ENCODE measurements at places on chromosomes 5 and 9.

DNA sequence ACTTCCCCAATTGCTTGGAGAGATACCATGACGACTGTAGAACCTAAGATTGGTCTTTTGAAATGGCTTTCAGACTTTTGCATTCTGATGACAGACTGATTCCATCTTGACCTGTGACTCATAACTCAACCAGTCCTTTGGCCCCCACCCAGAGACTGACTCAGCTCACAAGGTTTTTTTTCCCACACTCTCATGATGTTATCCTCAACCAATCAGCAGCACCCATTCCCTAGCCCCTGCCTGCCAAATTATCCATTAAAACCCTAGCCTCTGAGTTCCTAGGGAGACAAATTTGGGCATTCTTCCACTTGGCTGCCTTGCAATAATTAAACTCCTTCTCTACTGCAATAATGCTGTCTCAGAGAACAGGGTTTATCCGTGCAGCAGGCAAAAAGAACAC, 1263.3 kb upstream of the CDH9 start:
- DNase-seq: no peak

GRCh38 chr9:71741926-71742648, 26.2 kb downstream of the CEMIP2 start:
- DNase-seq: no peak

- DNase-seq: no peak
These were observed 19.9 kb upstream of the GLIPR2 start for GRCh38 chr9:36116593-36116992.

DNA sequence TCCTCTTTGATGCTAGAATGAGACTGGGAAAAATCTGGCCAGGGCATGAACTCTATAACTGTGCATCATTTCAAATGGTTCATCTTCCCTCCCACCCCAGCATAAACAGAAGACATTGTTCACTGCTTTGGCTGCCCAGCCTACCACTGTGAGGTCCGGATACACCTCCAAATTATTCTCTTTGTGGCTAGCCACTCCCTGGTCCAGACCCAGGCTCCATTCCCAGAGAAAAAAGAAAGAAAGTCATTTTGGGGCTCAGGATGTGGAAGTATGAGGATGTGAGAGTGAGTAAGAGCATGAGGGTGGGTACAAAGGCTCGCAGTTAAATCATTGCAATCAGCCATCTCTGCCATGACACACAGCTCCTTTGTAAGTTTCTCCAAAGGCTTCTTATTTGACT, 559.2 kb downstream of the PSAT1 start:
- DNase-seq: no peak

DNA sequence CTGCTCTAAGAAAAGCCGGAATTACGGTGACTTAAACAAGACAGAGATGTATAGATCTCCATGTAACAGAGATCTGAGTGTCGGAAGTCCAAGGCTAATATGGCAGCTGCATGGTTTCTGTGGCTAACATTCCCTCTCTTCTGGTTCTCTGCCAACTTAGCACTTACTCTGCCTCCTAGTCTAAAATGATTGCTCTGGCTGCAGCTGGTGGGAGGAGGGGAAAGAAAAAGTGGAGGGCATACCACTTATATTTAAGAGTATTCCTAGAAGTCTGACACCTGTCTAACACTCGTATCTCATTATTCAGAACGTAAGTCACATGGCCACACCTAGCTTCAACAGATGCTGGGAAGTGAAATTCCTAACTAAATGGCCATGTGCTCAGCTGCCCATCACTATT, 551.5 kb upstream of the TLE4 start:
- no peak for DNase-seq

- DNase-seq: no peak
These were observed 469.7 kb downstream of the SPATA31D1 start for GRCh38 chr9:82458296-82458695.

DNA sequence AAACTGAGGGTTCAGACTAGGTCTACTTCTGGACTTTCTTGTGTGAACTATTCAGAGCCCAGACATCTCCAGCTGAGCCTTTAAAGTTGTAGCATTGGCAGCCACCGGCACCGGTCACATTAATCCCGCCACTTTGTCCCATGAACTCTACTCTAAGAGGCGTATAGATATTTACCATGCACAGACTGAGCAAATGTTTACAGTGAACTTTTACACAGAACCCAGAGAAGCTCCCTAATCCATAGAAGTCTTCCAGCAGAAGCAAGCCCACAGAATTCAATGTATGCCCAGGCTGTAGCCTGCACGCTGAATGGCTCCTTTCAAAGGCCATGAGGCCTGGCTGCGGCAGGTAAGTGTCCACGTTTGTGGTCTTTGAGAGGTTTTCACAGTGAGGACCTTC, 466.9 kb downstream of the ENC1 start:
- DNase-seq: no peak

- DNase-seq: peak; percentile 44
These were observed 47.8 kb downstream of the NR3C1 start for GRCh38 chr5:143355710-143356109.

DNA sequence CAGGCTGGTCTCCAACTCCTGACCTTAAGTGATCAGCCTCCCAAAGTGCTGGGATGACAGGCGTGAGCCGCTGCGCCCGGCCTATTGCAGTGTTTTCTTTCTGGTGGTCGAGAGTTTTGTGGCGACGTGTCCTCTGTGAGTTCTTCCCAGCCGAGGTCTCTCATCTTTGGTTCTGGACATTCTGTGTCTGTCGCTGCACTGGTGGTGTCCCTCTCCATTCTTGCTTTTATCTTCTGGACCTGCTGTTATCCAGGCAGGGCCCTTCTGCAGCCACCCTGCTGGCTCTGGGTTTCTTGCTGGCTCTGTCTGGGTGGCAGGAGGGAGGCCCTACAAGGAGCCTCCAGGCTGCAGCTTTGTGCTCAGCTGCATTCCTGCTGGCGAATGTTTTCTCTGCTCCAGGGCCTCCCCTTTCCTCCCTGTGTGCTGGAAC, 49.1 kb upstream of the EXOC3 start:
- no peak for DNase-seq

DNA sequence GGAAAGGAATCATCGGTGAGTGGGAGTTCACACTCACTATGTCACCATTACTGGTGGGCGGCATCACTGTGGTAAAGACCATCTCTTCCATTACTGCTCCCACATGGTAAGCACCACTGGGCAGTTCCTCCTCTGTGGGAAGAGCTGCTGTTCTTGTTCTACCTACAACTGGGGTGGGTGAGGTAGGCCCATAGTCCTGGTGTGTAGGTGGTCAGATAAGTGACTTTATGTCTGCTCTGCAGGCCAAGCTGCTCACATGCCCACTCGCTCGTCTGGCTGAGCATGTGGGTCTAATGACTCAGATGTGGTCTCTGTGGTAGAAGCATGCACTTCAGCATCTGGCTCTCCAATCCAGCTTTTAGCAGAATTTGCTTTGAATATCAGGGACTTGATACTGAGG, 82.9 kb downstream of the TMEM215 start:
- DNase-seq: no peak

DNA sequence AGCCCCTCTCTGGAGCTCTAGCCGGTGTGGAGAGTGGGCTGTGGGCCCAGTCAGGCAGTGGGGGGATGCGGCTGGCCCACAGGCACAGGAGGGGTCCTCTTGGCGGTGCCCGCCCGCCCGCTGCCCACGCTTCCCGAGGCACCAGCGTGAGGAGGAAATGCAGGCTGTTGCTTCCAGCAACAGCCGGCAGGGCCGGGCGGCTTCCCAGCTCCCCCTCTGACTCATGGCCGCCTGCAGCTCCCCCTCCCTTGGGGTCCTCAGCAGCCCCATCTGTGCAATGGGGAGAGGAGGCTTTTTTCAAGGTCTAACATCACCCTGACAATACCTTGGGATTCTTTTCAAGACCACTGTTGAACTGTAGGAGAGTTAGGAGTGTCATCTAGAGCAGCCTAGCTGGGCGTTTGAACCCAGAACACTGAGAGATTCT, 10.4 kb downstream of the CXXC5 start:
- no peak for DNase-seq

DNA sequence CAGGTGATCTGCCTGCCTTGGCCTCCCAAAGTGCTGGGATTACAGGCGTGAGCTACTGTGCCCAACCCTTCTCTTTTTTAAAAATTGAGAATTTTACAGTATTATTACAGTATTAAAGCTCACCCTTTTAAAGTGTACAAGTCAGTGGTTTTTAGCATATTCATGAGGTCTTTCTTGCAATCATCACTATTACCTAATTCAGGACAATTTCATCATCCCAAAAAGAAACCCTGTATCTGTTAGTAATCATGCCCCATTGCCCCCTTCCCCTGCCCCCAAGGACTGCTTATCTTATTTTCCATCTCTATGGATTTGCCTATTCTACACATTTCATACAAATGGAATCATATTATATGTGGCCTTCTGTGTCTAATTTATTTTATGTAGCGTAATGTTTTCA, 22.6 kb upstream of the MEGF9 start:
- no peak for DNase-seq

- no peak for DNase-seq
These were observed 2.3 kb downstream of the ZFAND5 start for GRCh38 chr9:72362680-72363139.

- DNase-seq: no peak
These were observed 101.0 kb upstream of the MRPS30 start for GRCh38 chr5:44707721-44708120.

DNA sequence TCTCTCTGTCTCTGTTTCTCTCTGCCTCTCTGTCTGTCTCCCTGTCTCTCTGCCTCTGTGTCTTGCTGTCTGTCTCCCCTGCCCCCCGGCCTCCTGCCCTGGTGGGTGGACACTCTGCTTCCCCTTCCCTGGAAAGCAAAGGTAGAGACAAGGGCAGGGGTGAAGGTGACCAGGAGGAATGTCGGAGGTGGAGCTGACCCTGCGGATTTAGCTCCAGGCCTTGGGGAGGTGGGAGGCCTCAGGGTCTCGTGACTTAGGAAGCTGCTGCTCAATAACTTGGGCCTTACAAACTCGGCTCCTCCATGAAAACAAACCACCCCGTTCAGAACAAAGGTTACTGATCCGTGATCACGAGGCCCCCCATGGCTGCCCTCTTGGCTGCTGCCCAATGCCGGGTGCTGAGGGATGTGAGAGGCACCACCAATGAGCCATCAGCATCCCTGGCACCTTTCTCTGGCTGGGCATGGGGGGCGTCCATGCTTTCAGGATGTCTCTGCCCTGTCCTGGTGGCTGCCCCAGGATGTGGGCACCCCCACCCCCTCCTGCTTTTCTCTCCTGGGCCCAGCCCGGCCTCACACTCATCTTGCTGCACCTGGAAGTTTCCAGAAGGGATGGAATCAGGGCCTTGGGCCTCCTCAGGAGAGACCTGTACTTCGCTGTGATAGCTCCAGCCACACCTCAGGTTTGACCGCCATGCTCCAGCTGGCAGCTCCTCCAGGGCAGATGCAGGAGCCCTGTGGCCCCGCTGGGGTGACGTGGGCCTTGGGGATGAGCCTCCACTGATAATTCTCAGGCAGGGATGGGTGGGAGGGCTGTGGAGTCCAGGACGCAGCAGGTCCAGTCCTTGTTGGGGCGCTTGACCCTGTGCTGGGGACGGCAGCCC, 14.8 kb upstream of the SLC6A19 start:
- no peak for DNase-seq

DNA sequence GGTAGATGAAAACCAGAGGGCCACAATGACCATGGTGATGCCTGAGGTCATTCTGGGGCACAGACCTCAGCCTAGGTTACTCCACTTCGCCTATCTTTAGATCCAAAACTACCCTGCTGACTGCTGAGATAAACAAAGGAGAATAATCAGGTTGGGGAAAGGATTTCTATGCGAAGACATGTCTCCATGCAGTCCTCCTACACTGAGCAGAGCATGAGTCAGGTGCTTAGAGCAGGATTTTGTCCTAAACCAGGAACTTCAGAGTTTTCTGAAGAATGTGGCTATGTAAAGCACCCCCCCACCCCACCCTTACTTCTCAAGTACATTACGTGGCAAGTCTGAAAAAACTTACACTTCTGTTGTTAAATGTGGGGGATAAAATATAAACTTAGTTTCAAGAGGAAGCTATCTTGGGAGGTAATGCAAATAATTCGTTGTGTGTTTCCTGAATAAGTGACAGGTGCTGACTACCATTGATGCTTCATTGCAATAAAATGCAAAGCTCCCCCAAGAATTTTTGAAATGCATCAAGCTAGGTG, 19.4 kb downstream of the PDCD1LG2 start:
- no peak for DNase-seq

GRCh38 chr5:12323637-12324229, 419.5 kb upstream of the CTNND2 start:
- no peak for DNase-seq

GRCh38 chr5:125367702-125368101, 621.3 kb upstream of the ZNF608 start:
- DNase-seq: no peak

GRCh38 chr9:115210699-115211098, 92.7 kb upstream of the TNC start:
- DNase-seq: no peak

GRCh38 chr5:172113036-172113435, 75.0 kb downstream of the STK10 start:
- DNase-seq: peak; percentile 60

- DNase-seq: no peak
These were observed 129.6 kb upstream of the HMHB1 start for GRCh38 chr5:143682246-143682905.

- no peak for DNase-seq
These were observed 170.2 kb upstream of the NREP start for GRCh38 chr5:111927191-111927590.

- DNase-seq: no peak
These were observed at the start of gene CNTLN for GRCh38 chr9:17134396-17135294. Gene CNTLN, plus strand, starts transcription at chr9:17135040. Its CDS starts 26 bp downstream, at chr9:17135066.

DNA sequence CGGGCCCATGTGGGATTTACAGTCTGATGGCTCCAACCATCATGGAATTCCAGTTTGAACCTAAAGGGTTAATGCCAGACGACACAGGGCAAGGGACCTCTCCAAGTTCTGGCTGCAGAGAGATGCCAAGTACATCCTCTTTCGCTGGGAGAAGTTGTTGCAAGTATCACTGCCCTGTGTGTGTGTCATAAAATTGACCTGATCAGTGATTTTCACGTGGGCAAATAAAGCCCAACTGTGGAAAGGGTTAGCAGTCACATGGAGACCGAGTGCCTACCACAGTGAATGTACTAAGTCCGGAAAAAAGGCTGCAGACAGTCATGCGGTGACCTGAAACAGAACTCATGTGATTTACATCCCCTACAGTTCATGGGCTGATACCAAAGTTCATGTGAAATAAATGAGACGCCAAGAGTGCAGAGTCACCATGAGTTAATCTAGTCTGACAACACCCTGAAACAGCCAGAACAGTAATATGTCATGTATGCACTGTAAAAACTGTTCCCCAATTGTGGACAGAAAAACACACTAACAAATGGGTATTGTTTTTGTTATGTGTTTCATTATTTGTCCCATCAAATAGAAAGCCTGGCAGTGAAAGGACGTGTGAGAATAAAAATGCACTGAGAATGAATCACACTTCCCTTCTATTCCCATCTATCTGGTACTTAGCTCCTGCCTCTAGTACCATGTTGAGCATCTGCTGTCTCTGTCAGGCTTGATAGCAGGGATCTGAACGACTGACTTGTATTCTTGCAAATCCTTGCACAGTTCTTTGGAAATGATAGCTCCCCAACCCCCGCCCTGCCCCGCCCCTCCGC, 115.7 kb downstream of the SUSD1 start:
- DNase-seq: no peak

GRCh38 chr9:27282269-27282668, 14.7 kb downstream of the EQTN start:
- DNase-seq: no peak
